ENCODE measurements at places on chromosomes 5 and 9.

DNA sequence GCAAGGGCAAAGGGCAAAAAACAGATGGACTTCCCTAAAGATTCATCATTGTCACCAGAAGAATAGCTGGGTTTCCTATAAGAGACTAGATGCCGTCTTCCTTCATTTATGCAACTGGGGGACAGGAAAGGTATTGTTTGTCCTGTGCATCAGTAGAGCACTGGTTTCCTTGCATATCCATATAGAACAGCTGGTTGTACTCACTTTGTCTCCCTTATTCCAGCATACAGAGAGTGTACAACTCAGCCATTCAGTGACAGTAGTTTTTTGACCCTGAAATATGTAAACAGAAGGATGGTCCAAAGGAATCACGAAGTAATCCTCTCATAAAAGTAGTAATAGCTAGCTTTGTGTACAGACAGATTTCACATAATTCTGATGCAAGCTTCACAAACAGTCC is 22.5 kb upstream of the MAST4 start:
- no peak for DNase-seq

GRCh38 chr5:31664566-31664965 is 25.6 kb downstream of the PDZD2 start:
- no peak for DNase-seq

- peak; percentile 20 for DNase-seq
Observed at GRCh38 chr9:93451849-93452709, 594 bp downstream of the FAM120A start.

DNA sequence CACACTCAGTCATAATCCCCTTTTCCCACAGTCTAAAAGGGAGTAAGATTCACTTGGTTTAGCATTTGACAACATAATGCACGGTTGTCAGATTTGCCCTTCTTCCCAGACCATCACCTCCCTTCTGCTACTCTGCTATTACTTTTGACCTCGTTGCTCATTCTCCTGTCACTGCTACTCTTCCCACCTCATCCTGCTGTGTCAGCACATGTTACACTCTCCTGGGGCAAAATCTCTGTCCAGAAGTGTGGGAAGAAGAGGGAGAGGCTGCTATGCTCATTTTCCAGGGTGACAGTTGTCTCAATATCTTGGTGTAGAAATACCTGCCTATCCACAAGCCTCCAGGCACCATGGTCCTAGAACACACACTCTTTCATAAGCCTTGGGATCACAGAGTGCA is 449.9 kb upstream of the PIK3R1 start:
- DNase-seq, result no peak

DNA sequence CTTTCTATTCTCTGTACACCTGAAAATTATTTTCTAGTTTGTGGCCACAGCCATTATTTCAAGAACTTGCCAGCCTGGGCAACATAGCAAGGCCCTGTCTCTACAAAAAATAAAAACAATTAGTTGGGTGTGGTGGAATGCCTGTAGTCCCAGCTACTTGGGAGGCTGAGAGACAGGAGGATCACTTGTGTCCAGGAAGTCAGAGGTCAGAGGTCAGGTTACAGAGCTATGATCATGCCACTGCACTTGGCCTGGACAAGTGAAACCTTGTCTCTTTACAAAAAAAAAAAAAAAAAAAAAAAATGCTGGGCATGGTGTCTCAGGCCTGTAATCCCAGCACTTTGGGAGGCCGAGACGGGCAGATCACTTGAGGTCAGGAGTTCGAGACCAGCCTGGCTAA is 58.3 kb downstream of the HMGCR start:
- DNase-seq, result no peak

DNA sequence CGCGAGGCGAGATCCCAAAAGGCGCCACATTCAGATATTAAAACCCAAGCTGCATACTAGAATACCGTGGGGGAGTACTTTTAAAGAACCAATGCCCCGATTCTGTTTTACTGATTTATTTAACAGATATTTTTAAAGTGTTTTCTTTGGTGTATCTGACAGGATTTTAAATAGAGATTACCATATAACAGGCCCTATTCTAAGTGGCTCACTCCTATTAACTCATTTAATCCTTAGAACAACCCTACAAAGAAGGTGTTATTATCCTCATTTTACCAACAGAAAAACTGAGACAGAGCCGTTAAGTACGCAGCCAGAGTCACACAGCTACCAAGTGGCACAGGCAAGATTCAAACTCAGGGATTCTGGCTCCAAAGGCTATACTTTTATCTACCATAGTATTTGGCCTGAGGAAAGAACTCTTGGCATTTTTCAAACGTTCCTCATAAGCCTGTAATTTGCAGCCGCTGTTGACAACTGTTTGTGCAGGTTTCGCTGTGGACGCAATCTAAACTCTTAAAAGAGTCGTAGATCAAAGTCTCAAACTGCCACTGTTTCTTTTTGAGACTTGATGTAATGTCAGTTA is 550 bp upstream of the TMEM245 start:
- no peak for DNase-seq

DNA sequence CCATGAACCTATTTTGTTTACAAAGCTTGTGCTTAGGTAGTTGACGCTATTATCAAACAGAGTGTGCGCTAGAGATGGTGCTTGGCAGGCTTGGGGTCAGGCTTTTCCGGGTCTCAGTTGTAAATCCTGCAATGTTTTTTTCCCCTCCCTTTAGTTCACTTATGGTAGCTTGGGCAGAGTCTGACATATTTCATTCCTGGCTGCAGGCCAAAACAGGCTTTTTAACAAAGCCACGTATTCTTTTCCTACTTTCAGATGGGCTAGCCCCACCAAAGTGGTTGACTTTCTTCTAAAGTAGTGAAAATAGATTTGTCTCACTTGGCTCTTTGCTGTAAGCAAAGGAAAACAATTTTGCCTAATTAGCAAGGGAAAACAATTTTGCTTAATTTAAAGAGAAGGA is 58.0 kb upstream of the FBN2 start:
- no peak for DNase-seq

GRCh38 chr9:93092251-93092991 is 3.6 kb upstream of the CARD19 start:
- DNase-seq, result no peak

- DNase-seq, result no peak
Observed at GRCh38 chr9:8905731-8906130, 1106.2 kb upstream of the DMAC1 start.

DNA sequence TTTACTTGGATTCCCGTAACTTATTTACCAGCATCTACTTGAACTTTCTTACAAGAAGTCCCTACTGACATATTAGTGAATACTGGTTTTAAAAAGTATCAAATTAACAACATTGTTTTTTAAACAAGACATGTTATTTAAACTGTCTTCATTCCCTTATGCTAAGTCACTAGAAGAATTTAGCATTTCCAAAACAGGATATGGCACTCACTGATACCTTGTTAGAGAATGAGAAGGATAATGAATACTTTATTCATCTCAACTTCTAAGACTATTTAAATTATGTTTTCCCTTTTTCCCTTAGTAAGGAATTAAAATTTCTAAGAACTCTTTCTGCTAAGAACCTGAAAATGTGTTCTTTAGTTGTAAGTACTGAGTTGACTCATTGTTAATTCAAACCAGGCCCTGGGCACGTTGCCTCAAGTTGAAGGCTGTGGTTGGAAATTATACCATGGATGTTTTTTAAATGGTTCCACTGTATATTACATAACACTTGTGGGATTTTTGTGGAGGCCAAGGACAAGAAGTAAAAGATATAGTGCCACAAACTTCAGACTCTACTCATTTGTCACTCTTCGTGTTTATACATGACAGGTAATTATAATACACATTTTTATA is 219.0 kb upstream of the EDIL3 start:
- DNase-seq, result no peak

GRCh38 chr9:136670576-136671253 is 8.0 kb downstream of the EGFL7 start:
- no peak for DNase-seq

DNA sequence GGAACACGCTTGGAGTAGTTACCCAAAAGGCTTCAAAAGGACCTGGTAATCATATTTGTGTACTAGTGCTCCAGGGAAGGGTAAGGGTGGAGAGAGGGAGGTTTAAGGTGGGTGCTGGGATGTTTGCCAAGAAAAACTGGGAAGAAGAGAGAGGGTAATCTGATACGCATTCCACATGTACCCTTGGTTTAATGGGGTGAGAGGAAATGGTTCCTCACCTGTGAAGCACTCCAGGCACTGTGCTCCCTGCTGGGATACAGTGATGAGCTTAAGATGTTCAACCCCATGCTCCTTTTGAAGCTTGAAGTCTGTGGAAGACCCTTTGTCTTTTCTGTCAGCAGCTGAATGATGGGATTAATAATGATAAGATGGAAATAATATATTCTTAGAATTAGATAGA is 98.4 kb downstream of the COX7C start:
- no peak for DNase-seq

GRCh38 chr5:143721925-143722324 is 90.0 kb upstream of the HMHB1 start:
- DNase-seq, result no peak

- DNase-seq, result no peak
Observed at GRCh38 chr5:64811050-64811640, 42.4 kb downstream of the CWC27 start.

DNA sequence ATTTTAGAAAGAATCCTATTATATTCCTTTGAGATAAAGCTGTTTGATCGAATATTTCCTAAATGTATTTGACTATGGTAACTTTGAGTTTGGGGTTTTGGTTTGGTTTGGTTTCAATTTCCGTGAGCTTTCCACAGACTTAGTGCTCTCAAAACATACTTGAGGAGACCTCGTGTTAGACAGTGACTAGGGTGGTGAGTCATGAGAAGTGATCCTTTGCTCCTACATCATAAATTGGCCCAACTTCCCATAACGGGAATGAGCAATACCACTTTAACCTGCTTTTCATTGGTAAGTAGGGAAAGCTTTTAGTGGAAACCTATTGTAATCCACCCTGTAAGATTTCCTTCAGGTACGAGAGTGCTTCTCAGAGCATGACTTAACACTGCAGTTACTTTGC is 3.8 kb upstream of the RASEF start:
- no peak for DNase-seq

DNA sequence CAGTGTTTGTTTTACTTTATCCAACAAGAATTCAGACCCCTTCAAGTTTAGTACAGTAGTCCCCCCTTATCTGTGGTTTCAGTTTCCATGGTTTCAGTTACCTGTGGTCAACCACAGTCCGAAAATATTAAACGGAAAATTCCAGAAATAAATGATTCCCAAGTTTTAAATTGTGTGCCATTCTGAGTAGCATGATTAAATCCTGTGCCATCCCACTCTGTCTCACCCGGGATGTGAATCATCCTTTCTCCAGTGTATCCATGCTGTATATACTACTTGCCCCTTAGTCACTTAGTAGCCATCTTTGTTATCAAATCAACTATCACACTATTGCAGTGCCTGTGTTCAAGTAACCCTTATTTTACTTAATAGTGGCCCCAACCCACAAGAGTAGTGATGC is 153.8 kb upstream of the RASA1 start:
- no peak for DNase-seq

DNA sequence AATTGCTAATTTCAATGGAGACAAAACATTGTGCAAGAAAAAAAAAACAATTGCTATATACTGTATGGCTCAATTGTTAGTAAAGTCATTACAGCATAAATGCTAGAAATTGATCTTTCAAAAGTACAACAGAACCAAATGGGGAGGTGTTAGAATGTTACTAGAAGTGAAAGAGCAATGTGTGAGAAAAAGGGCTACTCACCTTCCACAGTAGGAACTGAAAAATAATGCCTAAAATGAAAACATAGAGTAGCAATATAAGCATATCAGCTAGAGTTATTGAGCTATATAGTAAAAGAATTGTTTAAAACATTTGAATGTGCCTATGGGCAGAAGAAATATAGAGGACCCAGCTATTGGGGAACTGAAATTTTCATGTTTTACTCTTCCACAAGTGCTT is 10.9 kb upstream of the RXFP3 start:
- no peak for DNase-seq

DNA sequence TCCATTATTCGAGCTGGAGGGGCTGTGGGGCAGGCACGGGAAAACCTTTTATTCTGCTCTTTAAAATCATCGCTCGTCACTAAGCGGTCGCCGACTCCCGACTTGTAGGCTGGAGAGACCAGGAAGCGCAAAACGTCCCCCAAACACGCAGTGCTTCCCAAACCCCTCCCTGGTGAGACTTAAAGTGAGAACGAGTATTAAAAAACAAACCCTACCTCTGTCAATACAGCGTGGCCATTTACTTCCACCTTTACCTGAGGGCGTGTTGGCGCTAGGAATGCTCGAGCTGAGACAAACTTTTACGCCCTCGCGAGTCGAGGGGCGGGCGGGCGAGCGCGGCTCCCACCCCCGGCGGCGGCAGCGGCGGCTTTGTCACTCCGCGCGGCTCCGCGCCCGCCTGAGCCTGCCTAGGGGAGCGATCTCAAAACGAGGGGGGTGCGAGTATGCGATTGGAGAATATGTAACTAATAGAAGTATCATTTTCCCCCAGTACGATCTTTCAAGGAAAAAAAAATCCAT is at the start of gene NR2F1-AS1:
Gene NR2F1-AS1, minus strand, starts transcription at position 293 of the 519 bp plus-strand sequence.
- DNase-seq, result no peak

DNA sequence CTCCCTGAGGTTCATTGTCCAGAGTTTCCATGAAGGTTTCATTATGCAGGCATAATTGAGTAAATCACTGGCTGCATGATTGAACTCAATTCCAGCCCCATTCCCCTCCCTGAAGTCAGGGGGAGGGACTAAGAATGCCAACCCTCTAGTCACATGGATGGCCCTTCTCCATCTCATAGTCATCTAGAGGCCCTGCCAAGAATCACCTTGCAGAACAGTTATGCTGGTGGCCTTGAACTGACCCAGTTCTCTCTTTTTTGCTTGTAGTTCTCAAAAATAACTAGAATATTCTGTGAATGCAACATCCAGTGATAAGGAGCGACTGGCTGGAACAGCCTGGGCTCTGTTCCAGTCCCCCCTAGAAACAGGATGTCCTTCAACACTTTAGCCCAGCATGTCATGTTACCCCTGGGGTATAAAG is 31.7 kb downstream of the SLC35A4 start:
- no peak for DNase-seq

GRCh38 chr5:178778919-178779318 is 48.5 kb upstream of the ZNF354A start:
- no peak for DNase-seq
